ENCODE measurements at places on chromosomes 5 and 9.

- no peak for DNase-seq
Observed at GRCh38 chr5:141787376-141787775, 90.8 kb downstream of the PCDH1 start.

- DNase-seq = no peak
Observed at GRCh38 chr5:77302653-77303052, 92.2 kb downstream of the PDE8B start.

- DNase-seq = peak; percentile 45
Observed at GRCh38 chr9:22201256-22201655, 192.2 kb upstream of the CDKN2B start.

DNA sequence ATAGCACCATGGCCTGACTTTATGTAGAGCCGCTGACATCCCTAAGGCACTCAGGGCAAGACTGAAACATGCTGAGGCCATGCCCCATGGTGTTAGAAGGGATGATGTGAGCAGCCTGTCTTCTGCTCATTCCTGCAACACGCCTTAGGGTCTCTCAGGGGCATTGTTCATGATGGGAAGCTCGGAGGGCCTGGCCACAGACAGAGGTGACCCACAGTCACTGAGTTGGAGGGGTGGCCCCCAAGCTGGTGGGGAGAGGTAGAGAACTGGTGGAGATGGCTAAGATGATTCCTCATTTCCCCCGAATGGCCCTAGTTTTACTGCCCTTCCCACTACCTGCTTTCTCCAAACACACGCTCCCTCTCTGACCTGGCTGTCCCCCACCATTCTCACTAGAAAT is 135.2 kb downstream of the BARX1 start:
- DNase-seq = no peak

DNA sequence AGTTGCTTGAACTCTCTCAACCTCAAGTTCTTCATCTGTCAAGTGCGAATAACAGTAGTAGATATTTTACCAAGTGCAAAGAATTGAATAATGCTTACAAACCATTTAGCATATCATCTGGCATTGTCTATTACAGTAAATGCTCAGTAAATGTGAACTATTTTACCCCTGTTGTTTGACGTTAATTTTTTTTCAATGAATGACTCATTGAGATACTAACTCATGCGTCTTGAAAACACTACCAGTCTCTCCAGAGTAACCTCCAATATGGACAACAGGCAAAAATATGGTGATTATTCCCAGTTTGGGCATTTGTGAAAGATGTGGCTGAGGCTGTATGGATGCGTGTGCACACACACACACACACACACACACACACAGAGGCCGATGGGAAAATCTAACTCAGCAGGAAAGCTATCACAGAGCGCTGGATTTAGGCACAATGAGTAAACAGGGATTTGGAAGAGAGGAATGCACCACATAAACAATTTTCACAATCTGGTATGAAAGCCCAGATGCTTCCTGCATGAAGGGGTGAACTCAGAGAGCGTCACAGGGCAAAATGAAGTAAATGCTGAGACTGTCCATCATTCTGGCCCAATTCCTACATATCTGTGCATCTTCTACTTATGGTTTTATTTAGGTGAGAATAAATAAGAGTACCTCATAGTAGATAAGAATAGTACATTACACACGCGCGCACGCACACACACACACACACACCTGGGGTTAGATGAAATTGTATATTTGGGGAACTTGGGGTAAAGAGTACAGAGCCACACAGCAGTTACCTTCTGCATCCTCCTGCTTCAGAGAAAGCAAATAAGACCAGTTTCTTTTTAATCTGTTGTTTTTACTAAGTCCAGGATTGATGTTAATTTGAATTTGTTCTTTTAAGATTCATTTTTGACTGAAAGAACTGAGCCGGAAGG is 128.7 kb downstream of the PALM2AKAP2 start:
- peak; percentile 93 for DNase-seq

DNA sequence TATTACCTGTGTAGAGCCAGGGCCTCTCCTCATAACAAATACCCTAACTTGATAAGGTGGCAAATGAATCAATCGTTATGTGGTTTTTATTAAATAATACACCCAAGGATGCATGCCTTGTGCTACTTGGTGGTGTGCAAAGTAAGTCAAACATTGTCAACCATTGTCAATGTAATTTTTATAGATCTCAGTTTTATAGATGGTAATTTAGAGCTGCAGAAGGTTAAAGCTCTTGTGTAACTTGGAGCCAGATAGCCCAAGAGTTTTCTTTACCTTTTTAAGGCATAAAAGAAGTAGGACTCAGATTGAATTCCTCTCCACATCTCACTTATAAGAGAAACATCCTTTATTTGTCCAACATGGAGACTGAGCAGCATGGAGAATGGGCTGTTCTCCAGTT is 304.7 kb downstream of the NTRK2 start:
- no peak for DNase-seq

DNA sequence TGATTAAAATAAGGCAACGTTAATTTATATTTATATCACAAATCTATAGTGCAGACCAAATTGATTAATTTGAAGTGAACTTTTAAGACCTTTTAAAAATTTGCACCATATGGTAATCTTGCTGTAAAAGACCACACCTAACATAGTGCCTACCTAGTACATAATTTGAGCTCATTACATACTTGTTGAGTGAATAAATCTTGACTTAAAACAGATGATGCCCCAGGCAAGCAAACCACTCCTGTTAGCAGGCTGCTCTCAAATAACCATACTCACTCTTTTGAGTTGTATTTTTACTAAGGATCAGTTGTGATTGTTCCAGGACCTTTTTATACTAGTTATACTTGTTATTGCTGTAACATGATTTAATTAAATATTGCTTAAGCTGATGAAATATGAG is 27.2 kb downstream of the CMYA5 start:
- DNase-seq = no peak

GRCh38 chr5:95878417-95879323 is 56.1 kb upstream of the GLRX start:
- DNase-seq = no peak

GRCh38 chr9:4939118-4939561 is 45.9 kb upstream of the JAK2 start:
- DNase-seq = no peak

DNA sequence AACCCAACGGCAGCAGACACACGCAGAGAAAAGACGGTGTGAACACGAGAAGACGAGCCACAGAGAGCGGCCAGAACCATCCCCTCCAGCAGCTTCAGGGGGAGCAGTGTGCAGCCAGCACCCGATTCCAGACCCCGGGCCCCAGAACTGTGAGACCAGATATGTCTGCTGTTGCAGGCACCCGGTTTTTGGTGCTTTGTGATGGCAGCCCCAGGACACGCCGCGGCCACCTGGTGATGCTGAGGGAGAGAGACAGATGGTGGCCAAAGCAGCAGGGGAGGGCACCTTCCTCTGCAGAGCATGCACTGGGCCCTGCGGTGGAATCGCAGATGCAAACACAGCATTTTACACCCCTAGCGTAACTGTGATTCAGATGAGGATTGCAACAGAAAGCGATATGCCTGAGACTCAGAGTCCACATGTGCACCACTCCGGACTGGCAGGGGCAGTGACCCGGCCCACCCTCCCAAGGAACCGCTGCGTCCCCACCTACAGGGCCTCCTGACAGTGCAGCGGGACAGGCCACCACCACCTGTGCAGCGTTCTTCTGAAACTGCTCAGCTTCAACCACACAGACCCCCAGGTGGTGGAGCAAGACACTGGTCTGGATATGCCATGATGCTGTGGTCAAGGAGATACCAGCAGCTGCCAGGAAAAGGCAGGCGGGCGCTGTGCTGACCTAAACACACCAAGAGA is 24.0 kb downstream of the ZDHHC11B start:
- no peak for DNase-seq

- no peak for DNase-seq
Observed at GRCh38 chr5:170329524-170329923, 31.9 kb upstream of the LCP2 start.

- DNase-seq = no peak
Observed at GRCh38 chr5:176176231-176176630, 62.0 kb upstream of the SIMC1 start.

DNA sequence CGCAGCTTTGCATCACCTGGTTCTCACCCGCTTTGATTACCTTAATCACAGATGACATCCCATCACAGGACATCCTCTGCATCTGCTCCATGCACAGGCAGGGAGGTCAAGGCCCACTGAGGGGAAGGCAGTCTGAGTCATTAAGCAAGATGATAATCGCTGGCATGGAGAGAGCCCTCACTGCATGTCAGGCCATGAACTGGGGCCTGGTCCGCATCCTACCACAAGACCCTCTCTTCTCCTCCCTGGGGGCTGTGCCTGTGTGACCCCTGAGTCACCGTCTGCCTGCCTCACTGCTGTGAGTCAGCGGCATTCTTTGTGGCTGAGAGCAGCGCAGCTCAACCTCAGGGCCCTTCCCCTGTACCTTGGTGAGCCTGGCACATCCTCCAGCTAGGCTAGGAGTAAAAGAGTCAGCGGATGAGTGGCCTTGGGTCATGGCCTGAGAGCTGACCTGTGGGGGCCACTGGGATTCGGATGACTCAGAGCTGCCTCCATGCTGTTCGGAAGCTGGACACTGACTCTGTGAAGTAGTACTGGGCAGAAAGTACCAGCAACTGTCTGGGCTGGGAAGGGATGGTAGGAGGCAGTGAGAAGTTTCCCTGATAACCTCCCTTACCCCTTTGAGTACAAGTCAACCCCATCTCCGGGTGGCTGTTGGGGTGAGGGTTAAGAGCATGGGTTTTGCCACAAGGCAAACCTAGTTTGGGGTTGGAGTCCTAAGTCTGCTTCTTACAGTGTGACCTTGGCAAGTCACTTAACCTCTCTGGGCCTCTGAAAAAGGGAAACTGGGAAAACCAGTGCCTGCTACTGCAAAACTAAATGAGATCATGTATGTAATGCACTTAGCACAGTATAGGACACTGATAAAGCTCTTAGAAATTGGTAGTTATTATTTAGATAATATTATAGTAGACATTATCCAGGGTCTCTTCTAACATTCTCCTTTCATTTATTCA is 14.6 kb upstream of the ARSI start:
- DNase-seq = peak; percentile 100

DNA sequence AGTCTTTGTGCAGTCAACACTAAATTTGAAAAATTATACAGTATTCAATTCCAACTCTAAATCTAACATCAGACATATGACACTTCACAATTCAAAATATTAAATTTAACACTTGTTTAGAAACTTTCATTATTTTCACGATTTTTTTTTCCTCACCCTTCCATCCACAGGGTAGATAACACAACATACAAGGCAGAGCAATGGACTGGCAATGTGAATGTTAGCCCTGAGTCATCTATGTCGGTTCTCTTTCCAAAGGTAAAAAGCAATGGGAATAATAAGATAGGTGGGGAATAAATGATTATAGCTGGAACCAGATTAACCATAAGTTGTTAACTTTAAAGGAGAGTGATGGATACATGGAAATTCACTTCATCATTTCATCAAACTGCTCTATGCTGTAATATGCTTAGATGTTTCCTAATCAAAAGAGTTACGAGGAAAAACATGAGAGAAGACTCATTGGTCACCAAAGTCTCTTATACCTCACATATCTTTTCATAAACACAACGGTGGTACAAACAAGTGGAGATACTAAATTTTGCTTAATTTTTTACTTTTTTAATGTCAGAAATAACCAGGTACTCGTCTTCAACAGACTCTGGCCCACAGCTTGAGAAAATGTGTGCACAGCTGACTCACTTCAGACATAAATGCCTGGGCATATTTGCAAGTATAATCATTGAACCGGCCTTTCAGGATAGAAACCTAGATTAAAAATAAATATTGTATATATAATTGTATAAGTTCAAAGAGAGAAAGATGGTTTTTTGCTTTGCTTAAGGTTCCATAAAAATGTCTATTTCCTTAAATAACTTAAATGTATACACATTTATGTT is 23.0 kb downstream of the RFX3 start:
- peak; percentile 56 for DNase-seq

DNA sequence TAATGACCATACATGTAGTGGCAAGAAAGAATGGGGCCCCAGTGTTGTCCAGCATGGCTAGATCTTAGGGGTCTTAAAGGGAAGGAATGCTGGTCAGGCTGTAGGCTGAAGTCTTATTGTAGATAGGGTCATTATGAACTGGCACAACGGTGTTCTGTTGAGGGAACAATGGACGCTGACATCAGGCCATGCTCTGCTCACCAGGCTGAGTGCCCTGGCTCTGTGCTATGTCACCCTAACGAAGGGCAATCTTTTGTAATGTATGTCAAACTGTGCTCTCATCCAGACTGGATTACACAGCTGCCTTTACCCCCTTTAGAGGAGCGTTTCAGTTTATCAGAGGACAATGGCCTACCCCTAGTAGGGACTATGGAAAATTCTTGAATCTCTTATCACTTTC is 14.6 kb upstream of the ZNF608 start:
- no peak for DNase-seq

GRCh38 chr9:120905315-120906164 is 21.1 kb downstream of the TRAF1 start:
- no peak for DNase-seq

DNA sequence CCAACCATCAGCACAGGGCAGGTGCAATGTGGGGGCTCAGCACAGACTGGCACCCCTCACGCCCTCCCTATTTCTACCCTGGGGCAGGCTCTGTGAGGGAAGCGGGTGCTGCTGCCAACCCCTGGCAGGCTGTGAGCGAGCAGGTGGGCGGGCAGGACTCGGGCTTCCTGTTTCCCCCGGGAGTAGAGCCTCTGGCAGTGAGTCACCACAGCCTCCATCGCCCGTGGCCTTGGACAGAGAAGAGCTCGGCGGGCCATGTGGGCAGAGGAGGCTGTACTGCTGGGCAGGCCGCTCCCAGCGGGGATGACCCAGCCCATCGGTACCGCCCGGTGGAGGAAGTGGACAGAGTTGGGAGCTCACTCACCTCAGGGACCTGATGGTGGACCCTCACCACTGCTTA is 16.6 kb downstream of the KCNT1 start:
- peak; percentile 72 for DNase-seq

- DNase-seq = no peak
Observed at GRCh38 chr5:36285837-36286615, 15.7 kb downstream of the RANBP3L start.

GRCh38 chr9:105401651-105402050 is 46.2 kb upstream of the FSD1L start:
- DNase-seq = peak; percentile 39

- DNase-seq = no peak
Observed at GRCh38 chr5:179119415-179120170, 59.4 kb downstream of the ZNF354C start.

- no peak for DNase-seq
Observed at GRCh38 chr9:17656889-17657288, 78.0 kb downstream of the SH3GL2 start.

DNA sequence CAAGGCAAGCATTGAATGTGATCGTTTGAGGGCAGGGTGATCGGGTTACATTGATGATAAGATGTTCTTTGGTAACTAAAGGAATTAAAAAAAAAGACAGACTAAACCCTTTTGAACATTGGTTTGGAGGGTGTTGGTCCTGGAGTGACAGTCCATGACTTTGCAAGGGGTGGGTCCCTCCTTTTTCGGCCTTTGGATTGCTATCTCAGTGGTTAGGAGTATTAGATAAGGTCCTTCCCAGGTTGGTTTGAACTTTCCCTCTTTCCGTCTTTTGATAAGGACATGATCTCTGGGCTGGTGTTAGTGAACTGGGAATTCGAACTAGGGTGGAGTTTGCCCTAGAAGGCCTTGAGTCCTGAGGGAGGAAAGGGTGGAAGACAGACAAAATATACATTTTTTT is 5.4 kb upstream of the ABO start:
- no peak for DNase-seq

- no peak for DNase-seq
Observed at GRCh38 chr9:100561256-100561655, 16.6 kb upstream of the CAVIN4 start.
